ENCODE measurements at places on chromosomes 1 and 21. TPM values are rescaled to one million over a fixed set of nuclear protein-coding genes. Genes with fewer than 3 reads are reported as not detected.

MANEAL gene
- 0.78 TPM for total RNA-seq

VWA5B1 gene
- not detected for total RNA-seq

VASH2 gene
- under 0.01 TPM for total RNA-seq

DAB1 gene
- not detected for total RNA-seq

GPR37L1 gene
- not detected for total RNA-seq

RNU1-3 gene
- total RNA-seq = under 0.01 TPM

SEMA6C gene
- total RNA-seq = 0.98 TPM

LCE1A gene
- total RNA-seq = not detected

DPYD gene
- 76.4 TPM for total RNA-seq

PFKFB2 gene
- total RNA-seq = 3.3 TPM

SAMD11 gene
- total RNA-seq = 0.20 TPM

FCGR2B gene
- total RNA-seq = not detected

TMIGD3 gene
- total RNA-seq = not detected
